ENCODE measurements at places on chromosomes 16 and 17.

DNA sequence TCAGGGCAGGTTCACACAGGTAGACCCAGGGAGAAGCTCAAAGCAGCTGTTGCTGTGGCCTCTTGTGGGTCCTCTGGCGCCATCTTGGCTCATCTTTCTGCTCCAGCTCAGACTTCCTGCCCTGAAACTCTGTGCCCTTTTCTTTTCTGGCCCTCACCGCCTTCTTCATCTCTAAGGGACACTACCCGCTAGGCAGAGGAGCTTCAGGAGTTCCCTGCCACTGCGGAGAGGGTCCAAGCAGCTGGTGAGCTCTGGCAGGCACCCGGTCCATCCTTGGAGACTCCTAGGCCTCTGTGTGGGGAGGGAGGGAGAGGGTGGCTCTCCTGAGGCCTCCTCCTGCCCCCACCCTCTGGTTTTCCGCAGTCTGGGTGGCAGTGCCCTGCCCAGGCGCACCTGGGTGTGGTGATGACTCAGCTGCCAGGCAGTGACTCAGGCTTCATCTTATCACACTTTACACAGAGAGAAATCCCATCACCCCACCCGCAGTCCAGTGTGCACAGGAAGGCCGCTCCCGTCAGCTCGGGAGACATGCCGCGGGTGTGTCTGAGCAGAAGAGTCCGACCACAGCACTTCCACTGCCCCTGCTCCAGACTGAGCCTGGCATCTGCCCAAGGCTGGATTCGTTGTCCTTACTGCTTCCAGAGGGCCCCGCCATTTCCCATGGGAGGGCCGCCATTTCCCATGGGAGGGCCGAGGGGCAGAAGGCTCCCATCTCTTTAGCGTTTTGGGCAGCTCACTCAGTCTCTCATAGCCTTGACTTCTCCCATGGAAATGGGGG, 7.3 kb downstream of the NT5C start:
- DNase-seq, result no peak

DNA sequence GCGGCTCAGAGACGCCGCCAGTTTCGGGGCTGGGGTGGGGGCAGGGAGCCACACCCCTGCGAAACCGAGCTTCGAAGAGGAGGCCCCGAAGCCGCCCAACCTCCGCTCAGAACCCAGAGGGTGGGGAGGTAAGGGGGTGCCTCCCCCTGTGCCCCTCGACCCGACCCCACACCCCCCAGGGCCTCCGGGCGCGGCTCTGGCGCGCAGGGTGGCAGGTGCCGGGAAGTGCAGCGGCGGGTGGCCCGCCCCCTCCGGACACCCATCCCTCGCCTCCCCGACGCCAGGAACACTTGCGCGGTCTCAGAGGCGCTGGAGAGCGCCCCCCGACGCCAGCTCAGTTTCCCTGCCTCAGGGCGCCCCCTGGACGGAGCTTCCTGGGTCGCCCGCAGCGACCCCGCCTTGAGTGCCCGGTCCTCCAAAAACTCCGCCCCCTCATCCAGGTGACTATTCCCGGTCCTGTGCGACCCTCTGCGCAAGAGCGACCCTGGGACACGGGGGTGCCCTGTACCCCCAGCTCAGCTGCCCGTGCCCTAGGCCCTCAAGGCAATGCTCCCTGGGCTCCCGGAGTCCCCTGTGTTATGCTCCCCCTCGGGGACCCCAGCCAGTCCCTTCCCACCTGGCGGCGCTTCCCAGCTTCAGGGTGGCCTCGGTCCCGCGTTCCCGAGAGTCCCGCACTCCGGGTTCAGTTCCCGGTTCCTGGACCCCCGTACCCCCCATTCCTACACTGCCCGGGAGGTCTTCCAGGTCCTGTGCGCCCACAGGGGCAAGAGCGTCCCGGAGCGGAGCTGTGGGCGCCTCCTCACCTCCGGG, 562 bp downstream of the PPL start:
- DNase-seq, result no peak

- no peak for DNase-seq
Observed at GRCh38 chr17:36807496-36808179, 129.6 kb upstream of the LHX1 start.

- DNase-seq, result no peak
Observed at GRCh38 chr17:38761612-38762011, 9.1 kb downstream of the PSMB3 start.

- no peak for DNase-seq
Observed at GRCh38 chr17:49572226-49572625, 3.4 kb upstream of the NXPH3 start.

GRCh38 chr16:55834049-55834448, 1.2 kb upstream of the CES1 start:
- DNase-seq, result no peak

DNA sequence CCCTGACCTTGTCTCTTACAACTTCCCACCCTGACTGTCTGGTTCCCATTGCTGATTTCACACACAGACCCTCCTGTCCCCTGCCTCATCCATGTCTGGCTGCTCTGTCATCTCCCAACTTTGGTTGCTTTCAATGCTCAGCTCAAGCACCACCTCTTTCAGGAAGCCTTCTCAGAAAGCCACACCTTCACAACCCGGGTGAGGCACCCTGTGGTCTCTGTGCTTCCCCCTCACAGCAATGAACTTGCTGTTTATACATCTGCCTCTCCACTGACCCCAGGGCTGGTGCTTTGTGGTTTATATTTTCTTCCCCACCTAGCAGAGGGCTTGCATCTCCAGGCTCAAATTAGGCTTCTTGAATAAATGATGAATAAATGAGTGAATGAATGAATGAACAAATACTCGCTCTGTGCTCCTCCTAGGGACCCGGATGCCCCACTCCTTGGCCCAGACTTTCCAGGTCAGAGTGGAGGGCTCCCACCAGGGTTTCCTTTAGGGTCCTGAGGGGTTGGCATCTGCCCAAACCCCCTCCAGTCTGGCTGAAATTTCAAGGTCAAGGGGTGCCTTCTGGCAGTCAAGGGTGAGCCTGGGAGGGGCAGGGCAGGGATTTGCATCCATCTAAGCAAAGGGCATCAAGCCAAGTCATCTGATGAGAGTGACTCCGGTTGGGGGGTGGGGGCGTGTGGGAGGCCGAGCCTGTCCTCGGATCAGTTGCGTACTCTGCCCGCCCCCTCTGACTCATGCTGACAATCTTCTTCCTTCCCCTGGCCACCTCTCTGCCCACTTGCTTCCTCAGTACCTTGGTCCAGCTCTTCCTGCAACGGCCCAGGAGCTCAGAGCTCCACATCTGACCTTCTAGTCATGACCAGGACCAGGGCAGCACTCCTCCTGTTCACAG, at the start of gene ITGAX:
TSS of gene ITGAX (plus strand) at position 783 of the 898 bp plus-strand sequence. CDS start at position 862, 79 bp downstream.
- DNase-seq, result no peak

DNA sequence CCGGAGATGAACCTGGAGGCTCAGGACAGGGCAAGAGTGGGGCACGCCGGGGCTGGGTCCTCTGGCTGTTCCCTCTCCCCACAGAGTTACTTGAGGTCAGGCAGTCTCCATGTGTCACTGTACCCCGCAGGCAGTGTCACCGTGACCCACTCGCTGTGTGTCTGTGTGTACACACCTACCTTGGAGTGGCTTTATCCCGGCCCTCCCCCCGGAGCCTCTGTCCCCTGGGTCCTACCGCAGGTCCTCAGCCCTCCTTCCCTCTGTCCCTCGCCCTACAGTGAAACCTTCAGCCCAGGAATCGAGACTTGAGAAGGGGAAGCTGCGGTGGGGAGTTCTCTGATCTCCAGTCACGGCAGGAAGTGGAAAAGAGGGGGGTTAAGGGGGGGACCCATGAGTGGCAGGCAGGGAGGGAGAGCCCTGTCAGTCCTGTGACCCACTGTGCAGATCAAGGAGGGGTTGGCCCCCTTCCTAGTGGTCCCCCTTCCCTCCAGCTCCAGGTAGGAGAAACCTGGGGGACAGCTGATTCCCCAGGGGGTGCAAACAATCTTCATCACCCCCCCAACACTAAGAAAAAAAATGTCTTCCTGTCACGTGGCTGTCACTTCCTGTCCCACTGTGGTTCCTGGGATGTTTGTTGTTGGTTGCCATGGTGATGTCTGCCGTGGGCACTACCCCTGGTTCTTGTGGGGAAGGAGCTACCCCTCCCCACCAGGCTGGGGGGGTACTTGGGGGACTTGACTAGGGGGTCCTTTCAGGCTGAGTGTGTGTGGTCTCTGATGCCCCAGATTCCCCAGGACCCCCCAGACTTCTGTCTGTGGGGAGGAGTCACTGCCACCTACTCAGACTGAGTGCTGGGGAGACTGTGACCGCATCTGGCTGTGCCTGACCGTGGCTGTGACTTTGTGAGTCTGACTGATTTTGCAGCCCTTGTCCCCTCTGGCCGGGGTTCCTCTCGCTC, 13.7 kb downstream of the RARA start:
- DNase-seq, result no peak

All from forelimb muscle (tissue), 1 donor.